ENCODE measurements at places on chromosomes 5 and 9.
A peak's percentile ranks its signal among the peaks of the same experiment; 100 is the strongest.

GRCh38 chr9:73231203-73231602 lies 79.5 kb downstream of the ANXA1 start:
- no peaks in the 10 kb centered on the region for H3K36me3 ChIP-seq
- DNase-seq, result no peak
- no peaks in the 10 kb centered on the region for H3K4me1 ChIP-seq
- peaks cover 20% of the 10 kb centered on the region for H3K27me3 ChIP-seq

- H3K27me3 ChIP-seq, result no peaks in the 10 kb centered on the region
- no peak overlapping the region for H3K27ac ChIP-seq
- H3K4me1 ChIP-seq, result no peaks in the 10 kb centered on the region
- DNase-seq, result no peak
These were observed 661.6 kb downstream of the ACTL7B start for GRCh38 chr9:108194154-108194553.

- no peak for DNase-seq
- H3K4me3 ChIP-seq, result no peak overlapping the region
These were observed 81.5 kb downstream of the SH3TC2 start for GRCh38 chr5:148981353-148981752.

GRCh38 chr5:149125386-149125891 lies 15.9 kb upstream of the ABLIM3 start:
- H3K4me3 ChIP-seq, result no peak overlapping the region
- H3K27ac ChIP-seq, result no peak overlapping the region
- H3K4me1 ChIP-seq, result no peaks in the 10 kb centered on the region
- H3K36me3 ChIP-seq, result no peaks in the 10 kb centered on the region
- no peaks in the 10 kb centered on the region for H3K27me3 ChIP-seq
- no peak for DNase-seq

- DNase-seq, result no peak
- peaks cover 48% of the 10 kb centered on the region for H3K4me1 ChIP-seq
- peaks cover 6% of the 10 kb centered on the region for H3K27me3 ChIP-seq
- no peaks in the 10 kb centered on the region for H3K36me3 ChIP-seq
- no peak overlapping the region for H3K27ac ChIP-seq
These were observed 66.3 kb downstream of the ANKRD33B start for GRCh38 chr5:10630126-10630525.

DNA sequence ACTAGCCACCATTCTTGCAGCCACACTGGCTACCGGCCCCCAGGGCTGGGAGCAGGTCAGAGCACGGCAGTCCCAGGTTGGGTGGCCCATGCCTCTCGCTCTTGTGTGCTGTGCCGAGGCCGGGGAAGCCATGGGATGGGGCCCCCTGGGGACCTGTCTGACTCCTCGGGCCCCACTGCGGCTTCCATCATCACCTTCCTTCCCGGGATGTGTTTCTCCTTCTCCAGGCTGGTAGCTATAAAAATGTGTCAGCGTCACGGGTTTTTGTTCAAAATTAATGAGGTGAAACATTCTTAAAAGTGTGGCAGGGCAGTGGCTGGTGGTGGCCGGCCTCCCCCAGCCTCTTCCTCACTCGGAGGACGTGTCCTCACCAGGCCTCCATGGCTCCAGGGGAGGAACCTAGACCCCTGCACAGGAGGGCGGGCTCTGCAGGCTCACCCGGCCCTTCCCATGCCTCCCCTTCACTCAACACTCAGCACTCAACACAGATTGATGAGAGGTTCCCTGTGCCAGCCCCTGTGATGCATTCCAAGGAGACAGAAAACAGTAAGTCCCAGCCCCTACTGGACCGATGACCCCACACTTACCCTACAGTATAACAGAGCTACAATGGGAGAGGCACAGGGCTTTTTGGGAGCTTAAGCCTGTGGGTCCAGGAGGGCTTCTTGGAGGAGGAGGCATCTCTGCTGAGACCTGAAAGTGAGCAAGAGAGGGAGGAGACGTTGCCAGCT lies 43.2 kb downstream of the PTGES start:
- H3K27me3 ChIP-seq, result no peaks in the 10 kb centered on the region
- peaks cover 19% of the 10 kb centered on the region for H3K4me1 ChIP-seq
- no peaks in the 10 kb centered on the region for H3K36me3 ChIP-seq
- H3K4me3 ChIP-seq, result no peak overlapping the region

DNA sequence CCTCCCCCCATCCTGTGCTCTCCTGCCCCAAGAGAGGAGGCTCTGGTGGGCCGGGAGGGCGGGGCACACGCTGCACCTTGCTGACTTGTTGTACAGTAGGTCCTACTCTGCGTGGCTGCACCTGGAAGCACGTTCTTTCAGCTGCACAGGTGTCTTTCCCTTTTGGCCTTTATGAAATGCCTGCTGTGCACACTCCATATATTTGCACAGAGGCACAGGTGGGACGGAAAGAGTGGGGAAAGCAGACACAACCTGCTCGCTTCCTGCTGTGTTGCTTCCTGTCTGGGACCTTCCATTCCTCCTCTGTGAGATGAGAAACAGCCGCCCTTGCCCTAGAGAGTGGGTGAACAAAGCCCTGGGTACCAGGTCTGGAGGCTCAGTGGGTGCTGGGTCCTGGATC lies 4.8 kb downstream of the USP20 start:
- no peaks in the 10 kb centered on the region for H3K27me3 ChIP-seq
- H3K4me3 ChIP-seq, result peak overlapping the region; percentile 63
- peak; percentile 37 for DNase-seq

GRCh38 chr9:92206488-92206887 lies 87.0 kb downstream of the IARS1 start:
- no peak for DNase-seq
- no peaks in the 10 kb centered on the region for H3K4me1 ChIP-seq
- H3K27me3 ChIP-seq, result no peaks in the 10 kb centered on the region
- peaks cover 33% of the 10 kb centered on the region for H3K36me3 ChIP-seq
- H3K27ac ChIP-seq, result no peak overlapping the region
- H3K4me3 ChIP-seq, result no peak overlapping the region

GRCh38 chr5:34455098-34455497 lies 201.0 kb upstream of the RAI14 start:
- H3K36me3 ChIP-seq, result no peaks in the 10 kb centered on the region
- DNase-seq, result no peak
- no peak overlapping the region for H3K4me3 ChIP-seq
- H3K27me3 ChIP-seq, result peaks cover 3% of the 10 kb centered on the region
- no peak overlapping the region for H3K27ac ChIP-seq
- H3K4me1 ChIP-seq, result no peaks in the 10 kb centered on the region

DNA sequence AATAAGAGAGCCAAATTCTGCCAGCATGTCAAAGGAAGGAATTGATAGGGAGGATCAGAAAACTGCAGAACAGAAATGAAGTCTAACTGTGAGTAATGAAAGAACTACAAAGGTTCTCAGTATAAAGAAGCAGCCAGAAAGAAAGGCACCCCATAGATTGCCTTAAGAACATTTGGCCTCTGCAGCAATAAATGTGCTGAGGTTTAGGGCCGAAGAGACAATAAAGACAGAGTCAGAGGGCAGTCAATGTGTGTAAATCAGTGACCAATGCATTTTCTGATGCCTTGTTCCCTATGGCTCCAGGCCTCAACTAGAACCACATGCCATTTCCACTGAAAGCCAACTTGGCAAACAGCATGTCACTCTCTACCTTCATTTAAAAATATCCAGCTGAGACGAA lies 281.0 kb downstream of the HINT1 start:
- DNase-seq, result no peak
- H3K4me1 ChIP-seq, result peaks cover 5% of the 10 kb centered on the region
- no peaks in the 10 kb centered on the region for H3K36me3 ChIP-seq
- H3K27me3 ChIP-seq, result peaks cover 3% of the 10 kb centered on the region
- H3K4me3 ChIP-seq, result no peak overlapping the region

DNA sequence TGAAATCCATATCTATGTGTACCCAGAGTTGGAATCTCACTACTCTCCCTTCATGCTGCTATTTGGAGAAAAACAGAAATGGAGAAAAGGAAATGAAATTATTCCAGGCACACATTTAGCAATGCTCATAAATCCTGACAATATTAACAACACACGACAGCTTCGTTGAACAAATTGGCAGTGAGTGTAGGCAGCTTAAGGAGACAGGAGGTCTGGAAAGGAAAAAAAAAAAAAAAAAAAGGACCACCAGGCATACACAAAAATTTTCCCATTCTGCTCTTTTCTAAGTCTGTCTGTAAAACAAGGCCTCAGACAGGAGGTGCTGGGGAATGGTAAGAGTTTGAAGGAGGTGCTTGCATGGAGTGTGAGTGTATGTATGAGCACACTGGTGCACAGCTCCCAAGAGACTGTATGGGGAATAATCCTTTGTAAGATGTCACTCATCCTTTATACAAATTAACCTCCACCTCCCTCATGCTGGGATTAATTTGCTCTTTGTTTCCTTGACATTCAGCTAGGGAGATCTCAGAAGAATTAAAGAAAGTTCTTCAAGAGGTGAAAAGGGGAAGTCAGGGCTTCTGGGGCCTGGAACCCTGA lies 78.9 kb downstream of the ASTN2 start:
- H3K4me1 ChIP-seq, result no peaks in the 10 kb centered on the region
- peaks cover 6% of the 10 kb centered on the region for H3K27me3 ChIP-seq
- no peaks in the 10 kb centered on the region for H3K36me3 ChIP-seq
- H3K4me3 ChIP-seq, result no peak overlapping the region

GRCh38 chr5:132498152-132498551 lies 7.6 kb upstream of the IRF1 start:
- H3K4me3 ChIP-seq, result no peak overlapping the region
- peaks cover 41% of the 10 kb centered on the region for H3K4me1 ChIP-seq
- H3K27me3 ChIP-seq, result no peaks in the 10 kb centered on the region
- DNase-seq, result no peak
- H3K36me3 ChIP-seq, result no peaks in the 10 kb centered on the region

DNA sequence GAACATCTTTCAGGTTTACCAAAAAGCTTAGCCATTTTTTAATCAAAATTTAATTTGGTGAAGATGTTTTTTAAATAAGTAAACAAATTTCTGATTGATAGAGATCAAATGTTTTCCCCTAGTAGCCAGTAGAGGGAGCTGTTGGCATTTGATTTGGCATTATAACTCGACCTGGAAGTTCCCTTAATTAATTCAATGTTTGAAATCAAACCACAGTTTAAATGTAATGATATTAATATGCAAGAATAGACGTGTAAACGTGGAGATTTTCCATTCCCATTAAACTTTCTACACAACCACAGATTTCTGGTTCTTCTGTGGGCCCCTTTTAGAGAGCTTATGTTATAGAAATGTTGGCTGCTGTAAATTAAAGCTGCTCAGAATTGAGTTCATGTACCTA lies 148.1 kb upstream of the MPDZ start:
- no peak for DNase-seq
- no peak overlapping the region for H3K4me3 ChIP-seq
- H3K27me3 ChIP-seq, result peaks cover 2% of the 10 kb centered on the region
- H3K36me3 ChIP-seq, result no peaks in the 10 kb centered on the region

- H3K4me3 ChIP-seq, result no peak overlapping the region
- H3K4me1 ChIP-seq, result no peaks in the 10 kb centered on the region
- DNase-seq, result no peak
- H3K27ac ChIP-seq, result no peak overlapping the region
These were observed 34.3 kb downstream of the CENPP start for GRCh38 chr9:92360083-92360482.

DNA sequence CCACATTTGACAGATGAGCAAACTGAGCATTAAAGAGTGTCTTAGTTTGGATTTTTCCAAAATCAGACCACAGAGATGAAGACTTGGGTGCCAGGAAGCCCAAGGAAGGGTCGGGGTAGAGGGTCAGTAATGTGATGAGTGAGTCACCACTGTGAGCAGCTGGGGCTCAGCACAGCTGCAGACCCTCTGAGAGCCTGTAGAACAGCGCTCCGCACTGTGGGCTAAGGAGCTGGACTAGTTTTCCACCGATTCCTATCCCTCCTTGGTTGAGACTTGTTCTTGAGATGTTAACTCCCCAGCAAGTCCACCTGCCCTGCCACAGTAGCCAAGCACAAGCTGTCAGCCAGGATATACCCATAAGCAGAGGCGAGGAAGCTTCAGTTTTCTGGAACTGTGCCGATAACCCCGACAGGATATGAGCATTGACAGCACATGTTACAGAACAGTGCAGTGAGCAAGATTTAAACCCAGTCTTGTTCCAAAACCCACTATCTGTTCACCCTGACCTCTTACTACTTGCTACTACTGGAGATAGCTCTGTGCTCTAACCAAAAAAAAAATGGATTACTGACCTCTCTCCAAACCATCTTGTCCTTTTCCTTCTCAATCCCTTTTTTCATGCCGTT lies 31.8 kb downstream of the EGFLAM start:
- no peaks in the 10 kb centered on the region for H3K27me3 ChIP-seq
- H3K36me3 ChIP-seq, result no peaks in the 10 kb centered on the region
- H3K4me1 ChIP-seq, result peaks cover 3% of the 10 kb centered on the region
- H3K27ac ChIP-seq, result no peak overlapping the region
- H3K4me3 ChIP-seq, result no peak overlapping the region

GRCh38 chr9:13963005-13963653 lies 350.8 kb downstream of the NFIB start:
- no peaks in the 10 kb centered on the region for H3K4me1 ChIP-seq
- DNase-seq, result no peak
- no peaks in the 10 kb centered on the region for H3K36me3 ChIP-seq
- no peaks in the 10 kb centered on the region for H3K27me3 ChIP-seq
- H3K4me3 ChIP-seq, result no peak overlapping the region

- no peaks in the 10 kb centered on the region for H3K4me1 ChIP-seq
- no peak overlapping the region for H3K27ac ChIP-seq
- DNase-seq, result no peak
- H3K4me3 ChIP-seq, result no peak overlapping the region
- peaks cover 3% of the 10 kb centered on the region for H3K27me3 ChIP-seq
- no peaks in the 10 kb centered on the region for H3K36me3 ChIP-seq
These were observed 14.0 kb downstream of the RANBP17 start for GRCh38 chr5:170875811-170876210.

DNA sequence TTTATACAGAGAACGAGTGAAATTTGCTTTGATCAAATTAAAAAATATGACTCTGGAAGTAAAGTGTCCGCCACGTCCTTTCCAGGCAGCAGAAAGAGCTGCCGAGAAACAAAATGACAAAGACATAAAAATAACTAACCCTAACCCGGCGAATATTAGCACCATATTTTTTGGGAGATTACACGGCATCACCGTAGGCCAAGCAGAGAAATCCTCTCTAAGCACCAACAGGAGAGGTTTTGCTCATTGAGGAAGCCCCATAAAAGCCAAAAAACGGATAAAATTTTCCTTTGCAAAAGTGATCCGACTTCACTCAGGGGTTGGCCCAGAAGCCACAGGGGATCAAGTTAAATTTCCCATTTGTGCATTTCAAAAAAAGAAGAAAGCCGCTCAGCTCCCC lies 70.9 kb downstream of the PCDH1 start:
- H3K27ac ChIP-seq, result no peak overlapping the region
- peaks cover 58% of the 10 kb centered on the region for H3K27me3 ChIP-seq
- DNase-seq, result no peak
- H3K4me1 ChIP-seq, result no peaks in the 10 kb centered on the region
- H3K36me3 ChIP-seq, result no peaks in the 10 kb centered on the region
